Fibroblast of lung (primary cell): ENCODE measurements at places on chromosomes 12 and 14. TPM values are rescaled to one million over a fixed set of nuclear protein-coding genes. Genes with fewer than 3 reads are reported as not detected.

GRCh38 chr12:51865757-51866270 lies 17.3 kb upstream of the FIGNL2 start:
- DNase-seq = no peak

CLEC4D gene
- total RNA-seq = not detected in 2 replicates

WNK1 gene
- total RNA-seq = 67.3 and 130 TPM in 2 replicates

CBLN3 gene
- 2.6 and 5.3 TPM in 2 replicates for total RNA-seq

GRCh38 chr14:90979515-90979914 lies 80.9 kb downstream of the RPS6KA5 start:
- DNase-seq = no peak

C12orf56 gene
- 0.77 and 1.5 TPM in 2 replicates for total RNA-seq

DNA sequence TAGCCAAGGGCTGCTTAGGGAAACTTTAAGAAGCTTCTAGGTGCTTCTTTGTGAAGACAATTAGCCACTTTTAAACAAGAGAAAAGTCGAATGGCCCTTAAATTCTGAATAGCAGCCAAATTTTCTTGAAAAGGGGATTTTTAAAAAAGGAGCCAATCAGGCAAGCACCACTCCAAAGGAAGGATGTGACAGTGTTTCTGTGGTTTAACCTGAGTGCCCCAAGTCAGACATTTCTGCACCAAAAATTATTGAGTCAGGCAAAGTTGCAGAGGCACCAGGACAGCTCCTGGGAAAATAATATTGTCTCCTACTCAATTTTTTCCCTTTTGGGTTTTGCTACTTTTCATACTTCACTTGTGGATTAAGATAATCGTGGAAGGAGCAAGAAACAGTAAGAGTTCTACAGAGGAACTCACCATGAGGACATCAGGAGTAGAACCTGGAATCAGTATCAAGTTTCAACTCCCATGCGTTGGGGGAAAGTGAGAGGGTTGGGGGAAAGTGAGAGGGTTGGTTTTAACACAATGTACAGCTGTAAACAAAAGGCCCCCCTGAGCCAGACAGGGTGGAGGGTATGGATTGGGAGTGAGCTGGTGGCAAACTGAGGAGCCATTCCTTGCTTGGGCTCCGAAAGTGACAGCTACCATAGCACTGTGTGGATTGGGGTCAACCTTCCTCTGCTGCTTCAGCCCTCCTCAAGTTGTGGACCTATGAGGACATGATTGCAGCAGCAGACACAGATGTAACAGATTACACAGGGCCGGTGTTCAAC lies 90.8 kb downstream of the SLC38A1 start:
- no peak for DNase-seq

- no peak for DNase-seq
These were observed 195.7 kb downstream of the RBM19 start for GRCh38 chr12:113770389-113770865.

NKX2-1 gene
- total RNA-seq = not detected in 2 replicates

GRCh38 chr12:57983858-57984505 lies 42.6 kb downstream of the ATP23 start:
- DNase-seq = no peak

DNA sequence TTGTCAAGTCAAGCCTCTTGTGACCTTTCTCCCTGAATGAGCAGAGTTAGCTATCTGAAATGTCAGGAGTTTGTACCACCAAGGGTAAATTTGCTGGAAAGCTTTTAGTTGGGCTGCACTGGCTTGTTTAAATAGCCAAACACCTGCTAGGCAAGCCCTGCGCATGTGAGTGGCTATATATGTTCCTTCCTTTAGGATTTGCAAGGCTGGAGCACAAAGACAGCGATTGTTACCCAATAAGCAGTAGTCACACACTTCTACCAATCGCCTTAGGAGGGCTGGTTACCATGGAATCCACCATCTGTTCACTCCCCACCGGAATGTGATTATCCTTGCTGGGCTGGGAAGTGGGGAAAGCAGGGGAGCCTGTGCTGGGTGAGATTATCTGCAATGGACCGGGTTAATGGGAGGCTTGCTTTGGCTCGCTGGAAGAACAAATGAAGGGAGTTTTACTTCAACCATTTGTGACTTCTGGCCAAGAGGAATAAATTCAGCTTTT lies 102.5 kb downstream of the FGD4 start:
- DNase-seq = peak; percentile 91

CAND1 gene
- total RNA-seq = 101 and 103 TPM in 2 replicates

DNA sequence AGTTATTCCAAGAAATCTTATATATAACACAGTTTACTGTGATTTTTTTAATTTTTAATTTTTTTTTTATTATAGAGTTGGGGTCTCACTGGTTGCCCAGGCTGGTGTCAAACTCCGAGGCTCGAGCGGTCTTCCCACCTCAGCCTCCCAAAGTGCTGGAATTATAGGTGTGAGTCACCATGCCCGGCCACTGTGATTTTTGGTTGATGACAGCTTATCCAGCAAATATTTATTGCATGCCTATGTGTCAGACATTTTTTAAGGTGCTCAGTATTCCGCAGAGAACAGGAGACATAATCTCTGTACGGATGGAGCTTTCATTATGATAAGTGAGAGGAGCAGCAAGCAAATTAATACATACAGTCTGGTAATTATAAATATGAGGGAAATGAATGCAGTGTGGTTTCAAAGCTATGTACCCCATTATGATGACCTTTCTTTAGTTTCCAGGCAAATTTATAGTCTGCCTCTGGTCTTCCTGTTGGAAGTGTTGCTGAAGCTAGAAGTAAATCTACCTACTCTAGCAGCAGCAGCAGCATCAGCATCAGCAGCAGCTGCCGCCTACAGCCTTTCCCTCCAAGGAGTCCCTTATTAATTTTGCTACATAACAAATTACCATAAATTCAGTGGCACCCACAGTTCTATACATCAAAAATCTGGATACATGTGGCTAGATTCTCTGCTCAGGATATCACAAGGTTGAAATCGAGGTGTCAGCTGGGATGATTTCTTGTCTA lies 32.3 kb downstream of the FRS2 start:
- DNase-seq = no peak

DNA sequence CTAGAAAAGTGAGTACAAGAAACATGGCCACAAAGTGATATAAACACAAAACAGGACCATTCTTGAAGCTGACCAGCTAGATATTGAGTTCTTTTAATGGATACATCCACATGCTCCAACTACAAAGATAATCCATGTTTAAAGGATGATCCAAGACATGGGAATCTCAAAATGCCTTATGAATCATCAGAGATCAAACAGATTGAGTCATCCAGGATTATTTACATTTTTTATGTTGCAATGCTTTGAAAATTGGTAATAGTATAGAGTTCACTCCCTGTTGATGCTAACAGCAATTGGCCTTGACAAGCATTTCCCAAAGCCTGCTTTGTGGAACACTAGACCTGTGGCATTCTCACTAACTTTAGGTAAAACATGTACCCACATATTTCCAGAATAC lies 293.0 kb upstream of the TBX3 start:
- peak; percentile 85 for DNase-seq

DNA sequence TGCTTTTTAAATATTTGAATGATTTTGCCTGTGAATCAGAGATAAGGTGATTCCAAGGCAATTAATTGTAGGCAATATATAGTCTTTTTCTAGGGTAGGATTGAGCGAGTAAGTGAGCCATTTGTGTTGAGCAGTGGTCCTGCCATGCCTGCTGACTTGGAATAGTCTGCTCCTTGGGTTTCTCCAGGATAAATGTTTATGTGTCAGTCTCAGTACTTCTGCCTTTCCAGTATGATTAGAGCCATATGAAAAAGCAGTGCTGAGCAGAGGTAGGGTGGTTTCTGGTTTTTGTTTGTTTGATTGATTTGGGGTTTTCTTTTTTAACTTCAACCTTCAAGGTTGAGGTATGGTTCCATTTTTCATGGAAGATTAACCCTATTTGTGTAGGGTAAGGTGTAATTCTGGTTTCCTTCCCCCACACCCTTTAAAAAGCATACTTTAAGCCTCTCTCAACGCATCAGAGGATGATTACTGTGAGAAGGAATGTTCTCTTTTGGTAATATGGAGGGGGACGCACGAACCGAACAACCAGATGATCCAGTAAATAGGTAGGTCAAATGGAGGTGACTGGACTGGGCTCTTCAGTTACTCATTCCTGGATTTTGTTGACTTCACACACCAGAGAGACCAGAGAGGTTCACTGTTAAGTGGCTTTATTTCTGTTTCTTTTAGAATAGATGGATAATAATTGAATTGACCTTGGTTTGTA lies 22.7 kb downstream of the FRMD6 start:
- DNase-seq = no peak

DNA sequence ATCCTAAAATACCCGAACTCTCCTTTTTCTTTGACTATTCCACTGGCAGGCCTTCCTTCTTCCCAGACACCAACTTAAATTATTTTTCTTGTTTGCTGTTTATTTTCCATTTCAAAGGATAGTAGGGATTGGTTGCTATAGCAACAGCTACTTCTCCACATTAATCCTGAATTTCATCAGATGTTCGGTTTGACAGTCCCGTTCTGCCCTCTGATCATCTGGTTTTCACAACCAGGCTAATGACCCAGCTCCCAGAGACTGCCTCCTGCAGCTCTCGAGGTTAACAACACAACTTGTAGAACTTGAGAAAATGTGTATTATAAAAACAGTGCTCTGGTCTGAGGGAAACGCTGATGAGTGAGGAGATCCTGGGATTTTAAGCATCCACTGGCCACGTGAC lies 45.5 kb downstream of the NUAK1 start:
- DNase-seq = no peak
